ENCODE measurements at places on chromosomes 2 and 18. TPM values are rescaled to one million over a fixed set of nuclear protein-coding genes. Genes with fewer than 3 reads are reported as not detected.

The AMER3 gene
- not detected for total RNA-seq

DNA sequence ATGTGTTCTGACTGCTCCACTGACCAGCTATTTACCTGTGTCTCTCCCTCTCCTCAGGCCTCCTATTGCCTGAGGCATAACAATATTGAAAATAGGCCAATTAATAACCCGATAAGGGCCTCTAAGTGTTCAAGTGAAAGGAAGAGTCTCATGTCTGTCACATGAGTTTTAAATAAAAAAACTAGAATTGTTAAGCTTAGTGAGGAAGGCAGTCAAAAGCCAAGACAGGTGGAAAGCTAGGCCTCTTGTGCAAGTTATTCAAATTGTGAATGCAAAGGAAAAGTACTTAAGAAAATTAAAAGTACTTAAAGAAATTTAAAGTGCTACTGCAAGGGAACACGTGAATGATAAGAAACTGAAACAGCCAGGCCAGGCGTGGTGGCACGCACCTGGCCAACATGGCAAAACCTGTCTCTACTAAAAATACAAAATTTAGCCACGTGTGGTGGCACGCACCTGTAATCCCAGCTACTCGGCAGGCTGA is 44.9 kb upstream of the TAF4B start:
- no peak for DNase-seq

The TEKT4 gene
- not detected for total RNA-seq

The MEIS1 gene
- not detected for total RNA-seq

The SOCS6 gene
- total RNA-seq = 0.47 TPM
